Epithelial cell of esophagus (primary cell): ENCODE measurements at places on chromosomes 4 and X.

DNA sequence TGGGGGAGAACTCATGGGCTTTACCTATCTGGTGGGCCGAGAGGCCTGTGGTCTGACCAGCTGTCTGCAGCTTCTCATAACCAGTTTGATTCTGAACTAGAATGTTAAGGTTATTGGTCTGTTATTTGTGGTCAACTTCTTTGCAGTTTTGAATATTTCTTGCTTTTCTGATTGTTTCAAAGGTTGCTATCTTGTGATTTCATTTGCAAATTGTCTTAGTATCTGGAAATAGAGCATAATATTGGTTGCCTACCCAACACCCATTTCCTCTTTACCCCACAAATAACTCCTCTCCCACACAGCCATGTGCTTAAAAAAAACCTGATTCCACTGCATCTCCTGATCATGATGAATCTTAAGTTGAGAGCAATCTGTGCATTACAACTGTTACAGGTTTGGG is 39.1 kb upstream of the BMP2K start:
- no peak for DNase-seq

- DNase-seq = no peak
Measured at GRCh38 chr4:53618321-53618720, 27.0 kb upstream of the LNX1 start.

- no peak for DNase-seq
Measured at GRCh38 chrX:138740341-138740740, 28.8 kb upstream of the FGF13 start.

- DNase-seq = peak; percentile 2
Measured at GRCh38 chrX:108736509-108737479, at the start of gene IRS4. Gene IRS4, minus strand, starts transcription at chrX:108736563.

GRCh38 chr4:37000281-37000680 is 244.3 kb upstream of the NWD2 start:
- no peak for DNase-seq

- DNase-seq = peak; percentile 3
Measured at GRCh38 chr4:42302348-42302747, 94.9 kb upstream of the SHISA3 start.

- DNase-seq = no peak
Measured at GRCh38 chr4:183435803-183436202, 8.6 kb upstream of the CDKN2AIP start.

- DNase-seq = peak; percentile 41
Measured at GRCh38 chrX:101287402-101287801, 3.7 kb downstream of the TAF7L start.

GRCh38 chrX:18146954-18147353 is 73.7 kb downstream of the BEND2 start:
- DNase-seq = peak; percentile 38

- no peak for DNase-seq
Measured at GRCh38 chrX:19760841-19761512, 126.4 kb downstream of the SH3KBP1 start.

- DNase-seq = no peak
Measured at GRCh38 chrX:119935215-119935874, 8.2 kb downstream of the NKAP start.

DNA sequence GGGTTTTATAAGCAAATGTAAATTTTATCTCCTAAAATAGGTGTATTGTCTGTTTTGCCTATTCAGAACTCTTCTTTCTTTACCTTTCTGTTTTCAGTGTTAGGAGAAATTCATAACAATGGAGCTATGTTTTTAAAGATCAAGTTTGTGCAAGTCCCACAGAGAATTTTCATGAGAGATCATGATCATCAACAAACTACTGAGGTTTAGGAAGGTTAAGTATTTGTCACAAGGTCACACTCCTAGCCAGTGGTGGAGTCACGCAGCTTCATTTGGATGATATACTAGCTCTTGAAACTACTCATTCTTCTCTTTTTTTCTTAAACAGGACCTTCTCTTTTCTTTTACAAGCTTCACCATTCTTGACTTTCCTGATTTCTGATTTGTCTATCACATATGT is 892.6 kb upstream of the FRG1 start:
- DNase-seq = no peak

DNA sequence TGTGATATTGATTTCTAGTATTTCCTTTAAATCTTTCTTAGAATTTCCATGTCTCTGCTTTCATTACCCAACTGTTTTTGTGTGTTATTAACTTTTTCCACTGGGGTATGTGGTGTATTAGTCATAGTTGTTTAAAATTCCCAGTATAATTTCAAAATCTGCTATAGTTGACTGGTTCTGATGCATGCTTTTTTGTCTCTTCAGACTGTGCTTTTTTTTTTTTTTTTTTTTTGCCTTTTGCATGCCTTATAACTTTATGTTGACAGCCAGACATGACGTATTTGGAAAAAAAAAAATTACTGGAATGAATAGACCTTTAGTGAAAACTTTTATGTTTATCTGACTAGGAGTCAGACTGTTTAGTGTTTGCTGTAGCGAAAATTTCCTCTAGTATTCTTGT is 580.4 kb downstream of the ANKRD50 start:
- DNase-seq = no peak

DNA sequence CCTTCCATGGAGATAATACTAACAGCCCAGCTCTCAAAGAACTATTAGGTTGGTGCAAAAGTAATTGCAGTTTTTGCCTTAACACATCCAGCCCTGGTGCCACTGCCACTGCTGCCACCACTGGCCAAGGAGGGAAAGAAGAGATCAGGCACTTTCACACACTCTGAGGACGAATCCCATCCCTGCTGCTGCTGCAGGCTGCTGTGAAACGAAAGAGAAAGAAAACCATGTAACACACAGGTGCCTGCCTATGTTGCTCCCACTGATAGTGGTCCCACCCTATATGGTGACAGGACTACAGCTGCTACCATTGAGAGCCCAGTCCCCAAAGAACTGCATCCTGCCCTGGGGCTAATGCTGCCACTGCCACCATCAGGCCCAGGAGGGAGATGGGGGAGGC is 35.1 kb downstream of the TMLHE start:
- DNase-seq = no peak

GRCh38 chrX:348461-349117 is 30.0 kb upstream of the GTPBP6 start:
- no peak for DNase-seq

- DNase-seq = peak; percentile 67
Measured at GRCh38 chr4:16916719-16917337, 18.4 kb upstream of the LDB2 start.

- no peak for DNase-seq
Measured at GRCh38 chr4:111263836-111264235, 641.0 kb upstream of the PITX2 start.

GRCh38 chrX:120242813-120243212 is 7.8 kb upstream of the ZBTB33 start:
- DNase-seq = no peak

- no peak for DNase-seq
Measured at GRCh38 chr4:16569790-16570189, 328.7 kb downstream of the LDB2 start.

GRCh38 chrX:47751670-47752069 is 85.0 kb upstream of the ZNF81 start:
- DNase-seq = peak; percentile 41

GRCh38 chrX:12138361-12139313 is at the start of gene FRMPD4:
Gene FRMPD4, plus strand, starts transcription at chrX:12138473. Its CDS starts 499 bp downstream, at chrX:12138972.
- DNase-seq = peak; percentile 8

DNA sequence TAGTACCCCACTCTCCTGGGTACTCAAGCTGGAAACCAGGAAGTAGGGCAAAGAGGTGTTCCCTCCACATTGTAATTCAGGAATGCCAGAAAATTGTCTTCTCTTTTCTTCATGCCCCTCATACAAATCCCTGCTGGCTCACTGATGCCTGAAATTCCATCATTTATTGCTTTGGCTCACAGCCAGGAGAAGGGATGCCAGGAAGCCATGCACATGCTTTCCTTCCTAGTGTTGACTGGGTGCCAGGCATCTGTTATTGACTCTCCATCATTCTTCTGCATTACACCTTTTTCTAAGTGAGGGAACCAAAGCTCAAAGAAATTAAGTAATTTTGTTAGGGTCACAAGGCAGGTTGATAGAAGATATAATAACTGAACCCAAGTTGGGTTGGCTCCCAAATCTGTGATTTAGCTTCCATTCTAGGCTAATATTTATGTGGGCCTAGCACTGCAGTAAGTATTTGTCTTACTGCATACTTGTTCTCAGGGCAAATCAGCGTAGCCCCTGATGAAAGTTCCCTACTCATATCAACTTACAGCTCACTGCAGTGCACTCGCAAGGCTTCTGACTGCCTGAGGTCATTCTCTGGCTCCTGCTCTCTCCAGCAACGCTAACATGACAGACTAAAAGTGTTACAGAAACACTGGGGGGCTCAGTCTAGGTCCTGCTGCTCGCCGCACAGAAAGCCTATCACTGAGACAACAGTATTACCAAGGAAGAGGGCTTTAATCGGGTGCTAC is 89.0 kb downstream of the TRAPPC11 start:
- DNase-seq = no peak

GRCh38 chrX:48083212-48083611 is 11.8 kb upstream of the ZNF630 start:
- DNase-seq = peak; percentile 51

GRCh38 chr4:15436513-15436912 is 8.7 kb downstream of the C1QTNF7 start:
- DNase-seq = no peak

- no peak for DNase-seq
Measured at GRCh38 chr4:185683222-185683621, 128.8 kb downstream of the SORBS2 start.

DNA sequence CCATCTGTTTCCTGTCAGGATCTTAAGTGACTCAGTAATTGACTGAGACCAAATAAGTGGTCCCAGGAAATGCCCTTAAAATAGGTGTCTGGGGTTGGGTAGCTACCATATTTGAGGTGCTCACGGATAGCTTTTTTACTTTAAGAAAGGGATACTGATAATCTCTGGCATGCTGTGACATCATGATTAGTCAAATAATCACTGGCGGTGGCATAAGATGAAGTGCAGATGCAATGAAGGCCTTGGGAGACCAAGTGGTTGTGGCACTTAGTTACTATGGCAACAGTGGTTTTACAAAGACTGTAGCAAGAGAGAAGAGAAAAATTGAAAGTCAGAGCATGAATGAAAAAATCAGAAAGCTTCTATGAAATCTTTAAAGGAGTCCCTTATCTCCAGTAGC is 114.5 kb upstream of the SLIT2 start:
- no peak for DNase-seq

- DNase-seq = peak; percentile 55
Measured at GRCh38 chrX:134551376-134552048, 91.5 kb downstream of the HPRT1 start.

DNA sequence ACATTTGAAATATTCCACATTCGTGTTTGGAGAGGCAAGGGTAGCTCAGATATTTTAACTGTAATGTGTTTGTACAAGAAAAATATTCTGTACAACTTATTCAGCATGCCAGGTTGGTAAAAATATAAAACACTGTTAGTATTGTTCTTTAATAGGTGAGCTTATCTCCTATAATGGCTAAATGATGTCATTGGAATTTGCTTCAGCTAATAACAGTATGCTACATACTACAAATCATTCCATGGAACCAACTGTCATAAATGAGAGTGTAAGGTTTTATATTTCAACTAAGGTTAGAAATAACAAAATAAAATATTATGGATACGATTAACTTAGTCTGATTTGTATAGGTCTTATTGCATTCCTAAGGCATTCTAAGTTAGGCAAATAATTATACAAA is 206.6 kb downstream of the ADGRL3 start:
- DNase-seq = no peak

DNA sequence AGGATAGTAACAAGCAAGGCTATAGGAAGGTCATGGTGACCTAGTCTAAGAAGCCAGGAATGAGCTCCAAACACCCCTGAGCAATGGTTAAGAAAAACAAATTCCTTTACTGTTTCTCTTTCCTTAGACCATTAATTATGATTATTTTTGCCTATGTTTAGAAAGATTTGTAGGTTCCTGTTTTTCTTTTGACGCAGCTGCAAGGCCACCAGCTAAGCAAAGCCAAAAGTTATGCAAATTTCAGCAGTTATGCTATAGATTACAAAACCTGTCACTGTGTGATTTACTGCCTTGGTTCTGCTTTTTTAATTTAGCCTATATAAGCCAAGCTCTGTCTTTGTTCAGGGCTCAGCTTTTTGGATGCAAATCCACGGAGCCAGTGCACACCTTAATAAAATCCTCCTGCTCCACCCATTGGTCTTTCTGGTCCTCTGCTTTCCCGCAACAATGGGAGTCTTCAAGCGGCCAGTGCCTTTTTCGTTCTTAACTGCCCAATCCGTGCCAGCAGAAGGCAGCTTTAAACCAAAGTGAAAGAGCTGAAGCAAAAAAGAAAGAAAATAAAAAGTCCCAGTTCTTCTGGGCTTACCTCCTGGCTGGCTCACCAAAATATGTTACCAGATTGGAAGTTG is 1.4 kb upstream of the CEP135 start:
- DNase-seq = no peak

- DNase-seq = no peak
Measured at GRCh38 chrX:118468122-118468521, 27.5 kb upstream of the DOCK11 start.

GRCh38 chr4:112645541-112646329 is 8.8 kb downstream of the LARP7 start:
- no peak for DNase-seq

DNA sequence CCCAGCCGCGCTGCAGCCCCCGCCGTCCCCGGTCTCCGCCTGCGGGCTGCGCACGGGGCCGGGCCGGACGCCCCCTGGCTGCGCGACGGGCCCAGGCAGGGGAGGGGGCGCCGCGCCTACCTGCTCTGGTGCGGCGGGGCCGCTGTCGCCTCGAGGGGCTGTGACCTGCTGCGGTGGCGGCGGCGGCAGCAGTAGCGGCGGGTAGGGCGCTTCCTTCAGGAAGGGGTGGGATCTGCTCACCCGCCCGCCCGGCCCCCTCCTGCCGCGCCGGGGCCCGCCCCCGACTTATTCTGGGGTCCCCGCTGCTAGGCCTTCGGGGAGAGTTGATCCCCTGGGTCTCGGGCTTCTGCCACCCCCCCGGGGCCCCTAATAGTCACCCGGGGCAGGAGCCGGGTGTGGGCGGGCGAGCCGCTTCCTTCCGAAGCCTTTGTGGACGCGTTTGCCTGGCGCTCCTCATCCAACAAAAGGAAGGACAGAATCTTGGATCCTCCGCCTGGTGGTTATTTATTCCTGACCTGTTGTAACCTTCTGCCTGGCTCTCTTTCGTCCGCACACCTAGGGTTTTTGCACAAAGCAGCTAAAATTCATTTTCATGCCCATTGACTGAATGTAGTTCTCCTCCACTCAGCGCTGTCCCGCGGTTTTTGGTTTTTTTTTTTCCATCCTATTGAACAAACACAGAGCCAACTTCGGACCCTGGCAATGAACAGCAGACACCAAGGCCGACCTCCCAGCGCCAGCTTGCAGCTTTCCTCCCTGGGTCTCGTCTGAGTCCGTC is at the start of gene TMEM150C:
Gene TMEM150C (minus strand): TSS at position 203 of the 778 bp plus-strand sequence. CDS start 57,331 bp downstream, outside the sequence.
- peak; percentile 27 for DNase-seq
